ENCODE measurements at places on chromosomes 7 and 10.

DNA sequence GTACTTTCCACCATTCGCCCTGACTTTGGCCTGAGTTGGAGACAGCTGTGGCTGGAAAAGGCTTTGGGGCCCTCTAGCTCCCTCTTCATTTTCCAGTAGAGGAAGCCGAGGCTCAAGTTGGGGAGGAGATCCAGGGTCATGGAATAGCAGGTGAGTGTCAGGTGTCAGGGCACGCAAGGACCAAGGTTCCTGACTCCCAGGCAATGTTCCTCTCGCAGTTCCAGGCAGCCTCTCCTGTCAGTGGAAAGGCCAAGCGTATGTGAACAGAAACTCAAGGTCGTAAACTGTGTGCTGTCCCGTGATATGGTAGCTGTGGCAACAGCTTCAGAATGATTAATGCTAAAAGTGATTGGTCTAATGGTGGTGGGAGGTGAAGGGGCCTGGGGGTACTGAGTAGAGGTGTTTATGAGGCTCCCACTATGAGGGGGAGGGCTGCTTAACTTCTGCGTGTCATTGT lies 13.2 kb downstream of the ADAMTS14 start:
- DNase-seq, result no peak

DNA sequence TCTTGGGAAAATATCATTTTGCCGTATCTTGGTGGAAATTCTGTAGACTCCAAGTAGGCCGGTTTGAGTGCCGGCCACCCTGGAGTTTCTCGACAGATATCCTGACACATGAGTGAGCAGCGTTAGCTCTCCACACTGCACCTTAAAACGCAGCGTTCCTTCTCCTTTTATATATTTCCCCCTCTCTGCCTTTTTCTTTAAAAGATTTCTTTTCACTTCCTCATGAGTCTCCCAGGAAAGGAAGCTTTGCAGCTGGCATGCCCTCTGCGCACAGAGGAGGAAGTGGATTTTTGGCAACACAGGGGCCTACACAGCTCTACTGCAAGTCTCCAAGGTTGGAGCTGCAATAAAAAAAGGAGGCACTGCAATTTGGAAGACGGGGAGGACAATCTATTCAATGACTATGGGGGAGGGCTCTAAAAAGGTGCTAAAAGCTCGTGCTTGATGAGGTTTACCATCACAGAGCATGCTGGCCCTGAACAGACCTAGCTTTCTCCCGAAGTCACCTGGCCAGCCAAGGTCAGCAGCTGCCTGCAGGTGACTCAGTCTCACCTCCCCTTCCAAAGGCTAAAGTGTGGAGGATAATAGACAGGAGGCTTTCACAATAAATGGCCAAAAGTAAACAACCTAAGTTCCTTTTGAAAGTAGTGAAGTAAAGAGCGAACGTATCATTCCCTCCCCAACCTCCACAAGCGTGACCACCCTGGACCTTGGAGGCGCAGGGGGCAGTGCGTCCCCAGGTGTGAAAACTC lies 252.8 kb downstream of the ZMYND11 start:
- no peak for DNase-seq

- DNase-seq, result no peak
Observed at GRCh38 chr10:22016046-22016705, 12.6 kb upstream of the DNAJC1 start.

DNA sequence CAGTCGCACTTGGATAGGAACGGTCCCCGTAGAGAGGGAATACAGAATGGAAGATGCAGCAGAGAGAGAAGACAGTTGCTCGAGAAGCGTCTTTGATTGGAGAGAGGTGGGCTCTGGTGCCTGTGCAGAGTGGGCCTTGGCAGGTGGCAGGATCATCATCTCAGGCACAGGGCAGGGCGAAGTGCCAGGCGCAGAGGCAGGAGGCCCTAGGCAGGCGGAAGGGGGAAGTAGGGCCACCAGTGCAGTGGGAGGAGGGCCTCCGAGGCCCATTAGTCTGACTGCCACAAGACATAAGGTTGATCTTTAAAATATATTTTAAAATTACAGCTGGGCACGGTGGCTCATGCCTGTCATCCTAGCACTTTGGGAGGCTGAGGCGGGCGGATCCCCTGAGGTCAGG lies 10.1 kb downstream of the CARD11 start:
- no peak for DNase-seq

GRCh38 chr10:70458329-70459060 lies 17.0 kb upstream of the NODAL start:
- no peak for DNase-seq

GRCh38 chr10:33422471-33423153 lies 88.1 kb upstream of the NRP1 start:
- no peak for DNase-seq

GRCh38 chr7:8063706-8064297 lies 95.2 kb downstream of the GLCCI1 start:
- no peak for DNase-seq

GRCh38 chr7:76065016-76065612 lies 17.2 kb downstream of the MDH2 start:
- no peak for DNase-seq

- DNase-seq, result no peak
Observed at GRCh38 chr7:101465576-101466196, 103.0 kb downstream of the COL26A1 start.

- no peak for DNase-seq
Observed at GRCh38 chr7:42736931-42737330, 174.9 kb downstream of the C7orf25 start.
